ENCODE measurements at places on chromosomes 5 and 9. TPM values are rescaled to one million over a fixed set of nuclear protein-coding genes. Genes with fewer than 3 reads are reported as not detected.

DNA sequence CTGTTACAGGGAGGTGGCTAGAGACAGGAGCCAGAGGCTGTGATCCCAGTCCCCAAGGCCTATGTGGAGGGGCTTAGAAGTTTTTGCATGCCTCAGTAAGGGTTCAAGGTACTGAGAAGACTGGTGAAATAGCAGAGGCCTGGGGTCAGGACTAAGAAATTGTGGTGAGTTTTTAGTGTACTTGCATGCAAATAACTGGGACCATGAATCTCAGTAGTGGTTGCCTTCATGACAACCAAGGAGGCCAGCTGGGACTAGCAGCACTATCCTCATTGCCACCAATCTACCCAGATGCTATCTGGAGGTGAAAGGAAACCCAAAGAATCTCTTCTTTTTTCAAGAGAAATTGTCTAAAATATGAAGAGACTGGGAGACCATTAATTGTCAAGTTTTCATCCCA is 395.1 kb downstream of the CETN3 start:
- DNase-seq: no peak

DNA sequence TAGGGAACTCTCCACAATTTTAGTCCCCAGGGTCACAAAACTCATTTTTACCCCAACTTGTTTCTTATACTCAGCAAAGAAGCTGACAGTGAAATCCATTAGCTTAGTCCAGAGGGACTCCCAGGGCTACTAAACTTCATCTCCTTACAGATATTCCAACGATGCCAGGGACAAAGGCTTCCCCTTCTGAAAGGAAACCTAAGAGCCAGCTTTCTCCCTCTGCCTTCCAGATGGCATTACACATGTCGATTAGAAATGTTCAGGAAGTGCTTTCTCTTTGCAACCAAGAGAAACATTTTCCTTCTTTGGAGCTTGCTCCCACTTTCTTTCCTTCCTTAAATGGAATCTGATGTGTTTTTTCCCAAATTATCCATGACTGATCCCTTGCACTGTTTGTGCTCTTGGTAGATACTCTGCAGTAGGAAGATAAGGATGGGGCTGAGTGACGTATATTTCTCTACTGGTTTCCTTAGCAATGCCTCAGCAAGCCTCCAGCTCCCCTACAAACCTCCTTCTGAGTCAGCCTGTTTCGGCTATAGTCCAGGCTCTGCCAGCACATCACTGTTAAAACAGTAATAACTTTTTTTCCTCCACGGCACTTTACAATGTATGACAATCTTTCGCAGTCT is 43.0 kb upstream of the HTR4 start:
- no peak for DNase-seq

- DNase-seq: no peak
Observed at GRCh38 chr5:118366429-118366828, 621.9 kb downstream of the DTWD2 start.

DNA sequence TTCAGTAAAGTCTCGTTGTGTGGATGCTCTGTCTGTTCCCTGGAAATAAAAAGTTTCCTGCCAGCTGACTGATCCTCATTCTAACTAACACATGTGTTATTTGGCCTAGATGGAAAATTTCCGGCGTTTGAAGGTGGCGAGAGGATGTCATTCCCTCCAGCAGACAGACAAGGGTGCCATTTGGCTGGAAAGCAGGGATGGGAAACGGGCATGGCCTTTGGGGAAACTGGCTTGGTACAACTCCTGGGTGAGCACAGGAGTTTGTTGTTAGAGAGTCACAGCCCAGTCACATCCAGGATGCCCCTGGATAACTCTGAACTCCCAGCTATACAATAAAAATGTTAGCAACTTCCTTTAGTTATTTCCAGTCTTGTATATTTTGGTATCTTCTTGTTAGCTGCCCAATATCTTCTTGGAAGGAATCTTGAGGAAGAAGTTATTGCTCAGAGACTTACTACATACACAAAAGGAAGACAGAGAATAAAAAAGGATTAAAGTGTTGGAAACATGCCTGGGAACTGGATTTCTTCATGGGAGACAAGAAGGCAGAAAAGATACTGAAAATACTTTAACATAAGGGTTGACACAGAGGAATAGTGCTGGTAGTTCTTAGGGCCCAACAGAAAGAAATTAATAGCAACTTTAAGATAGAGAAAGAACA is 41.9 kb downstream of the TEK start:
- no peak for DNase-seq

DNA sequence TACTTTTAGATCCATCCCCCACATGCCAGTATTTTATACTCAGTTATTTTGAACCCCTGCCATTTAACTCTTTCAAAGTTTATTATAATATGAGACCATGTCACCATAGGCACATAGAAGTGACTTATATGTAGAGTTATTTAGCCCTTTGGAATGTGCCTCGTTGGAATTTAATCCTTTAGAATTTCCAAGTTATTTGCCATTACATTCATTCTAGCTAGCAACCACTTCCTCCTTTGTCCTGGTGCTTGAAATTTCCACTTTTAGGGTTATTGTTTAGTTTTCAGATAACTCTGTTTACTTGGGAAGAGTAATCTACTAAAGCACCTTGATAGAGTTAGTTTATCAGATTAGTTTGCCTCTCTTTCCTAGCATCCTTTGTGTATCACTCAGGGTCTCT is 82.8 kb upstream of the TLE1 start:
- peak; percentile 72 for DNase-seq

DNA sequence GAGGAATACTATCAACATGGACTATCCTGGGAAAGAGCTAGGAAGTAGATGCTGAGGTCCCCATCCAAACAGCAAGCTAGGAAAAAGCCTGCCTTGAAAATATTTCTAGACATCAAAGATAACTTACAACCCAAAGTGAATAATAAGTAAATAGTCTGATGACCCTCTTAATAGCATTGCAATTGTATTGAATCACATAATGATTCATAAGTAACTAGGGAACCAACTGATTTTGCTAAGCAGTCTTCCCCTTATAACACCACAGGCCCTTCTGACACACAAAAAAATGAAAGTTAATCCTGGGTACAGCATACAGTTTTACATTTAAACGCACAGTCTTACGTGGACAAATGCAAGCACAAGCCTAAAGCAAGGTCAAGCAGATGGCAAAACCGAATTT is 199.3 kb downstream of the RFK start:
- no peak for DNase-seq

DNA sequence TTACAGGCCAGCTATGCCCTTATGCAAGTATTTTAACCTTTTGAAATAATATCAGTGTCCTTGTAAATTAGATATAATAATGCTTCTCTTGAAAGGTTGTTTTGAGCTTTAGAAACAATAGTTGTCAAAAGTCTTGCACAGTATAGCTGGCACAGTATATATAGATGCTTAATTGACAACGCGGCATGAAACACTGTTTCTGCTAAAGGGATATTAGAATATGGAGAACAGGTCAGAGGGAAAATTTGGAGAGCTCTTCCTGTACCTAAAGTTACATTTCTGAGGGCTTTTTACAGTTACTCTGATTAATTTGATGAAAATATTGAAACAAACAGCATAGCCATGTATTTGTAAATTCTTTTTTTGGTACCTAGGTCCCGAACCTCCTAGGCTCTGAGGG is 4.5 kb downstream of the NUDT2 start:
- DNase-seq: no peak

Gene SHISAL2B
- total RNA-seq: not detected

DNA sequence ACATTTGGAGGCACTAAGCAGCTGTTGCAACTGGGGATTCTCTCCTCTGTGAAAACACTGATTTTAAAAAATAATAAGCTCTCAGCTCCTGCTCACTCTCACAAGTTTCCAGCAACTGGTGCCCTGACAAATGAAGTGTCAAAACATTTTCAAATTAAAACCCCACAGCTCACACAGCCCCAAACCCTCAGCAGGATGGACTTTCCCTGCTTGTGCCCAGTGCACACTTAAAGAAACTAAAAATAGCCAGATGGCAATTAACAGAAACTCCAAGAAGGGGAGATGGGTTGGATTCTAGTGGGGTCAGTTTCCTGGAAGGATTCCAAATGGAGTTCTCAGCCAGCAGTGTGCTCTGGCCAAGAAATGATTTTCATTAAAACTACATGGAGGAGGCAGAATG is 163.0 kb upstream of the PUM3 start:
- DNase-seq: no peak

GRCh38 chr5:81817086-81817485 is 66.2 kb upstream of the SSBP2 start:
- no peak for DNase-seq

DNA sequence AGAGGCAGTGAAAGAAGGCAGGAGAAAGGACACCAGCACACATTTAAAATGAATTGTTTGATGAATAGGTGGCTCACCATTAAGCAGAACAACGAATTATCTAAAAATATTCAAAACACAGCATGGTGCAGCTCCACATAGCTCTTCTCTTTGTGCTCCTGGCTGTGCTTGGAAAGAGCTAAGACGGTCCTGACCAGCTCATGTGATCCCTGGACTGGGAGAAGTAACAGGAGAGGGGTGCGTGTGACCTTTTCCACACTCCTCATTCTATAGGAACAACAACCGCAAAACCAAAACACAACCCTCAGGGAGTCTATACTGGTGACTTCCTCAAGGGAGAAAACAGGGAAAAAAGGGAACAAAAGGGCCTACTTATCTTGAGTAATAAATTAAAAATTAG is 140.5 kb downstream of the DIRAS2 start:
- no peak for DNase-seq

- DNase-seq: no peak
Observed at GRCh38 chr5:36839489-36840476, 36.8 kb upstream of the NIPBL start.

DNA sequence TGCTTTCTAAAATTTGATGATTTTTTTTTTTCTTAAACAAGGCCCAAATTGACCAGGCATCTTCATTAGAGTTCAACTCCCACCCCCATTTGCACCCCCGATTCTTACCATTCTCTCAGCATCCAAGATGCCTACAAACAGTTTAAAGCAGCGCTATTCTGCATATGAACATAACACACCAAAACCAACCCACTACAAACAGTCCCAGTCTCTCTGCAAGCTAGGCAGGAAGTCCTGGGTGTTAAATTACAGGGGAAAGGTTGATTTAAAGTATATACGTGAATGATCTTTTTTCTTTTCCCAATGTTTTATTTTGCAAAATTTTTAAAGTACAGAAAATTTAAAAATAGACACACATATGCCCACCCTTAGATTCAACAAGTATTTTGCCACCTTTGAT is 127.0 kb downstream of the ADAMTS12 start:
- DNase-seq: no peak

Gene MEIKIN
- total RNA-seq: not detected

GRCh38 chr5:61604076-61605025 is 272.3 kb downstream of the ZSWIM6 start:
- DNase-seq: no peak

DNA sequence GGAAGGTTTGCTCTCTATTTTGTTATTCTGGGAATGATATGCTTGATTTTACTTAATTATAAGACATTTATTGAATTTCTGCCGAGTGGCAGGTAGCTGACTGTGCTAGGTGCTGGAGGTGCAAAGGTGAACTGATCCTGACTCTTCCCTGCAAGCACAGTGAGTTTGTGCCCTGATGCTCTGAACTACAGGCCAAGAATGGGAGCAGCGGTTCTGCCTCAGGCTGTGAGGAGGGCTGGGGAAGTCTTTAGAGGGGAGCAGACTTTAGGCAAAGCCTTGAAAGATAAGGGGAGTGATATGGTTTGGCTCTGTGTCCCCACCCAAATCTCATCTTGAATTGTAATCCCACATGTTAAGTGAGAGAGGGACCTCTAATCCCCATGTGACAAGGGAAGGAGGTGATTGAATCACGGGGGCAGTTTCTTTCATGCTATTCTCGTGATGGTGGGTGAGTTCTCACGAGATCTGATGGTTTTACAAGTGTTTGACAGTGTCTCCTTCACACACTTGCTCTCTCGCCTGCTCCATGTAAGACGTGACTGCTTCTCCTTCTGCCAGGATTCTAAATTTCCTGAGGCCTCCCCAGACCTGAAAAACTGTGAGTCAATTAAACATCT is 73.1 kb downstream of the NDFIP1 start:
- DNase-seq: no peak

GRCh38 chr5:74224331-74224730 is 416.2 kb downstream of the ENC1 start:
- DNase-seq: no peak

GRCh38 chr5:31682851-31683250 is 43.9 kb downstream of the PDZD2 start:
- DNase-seq: no peak

DNA sequence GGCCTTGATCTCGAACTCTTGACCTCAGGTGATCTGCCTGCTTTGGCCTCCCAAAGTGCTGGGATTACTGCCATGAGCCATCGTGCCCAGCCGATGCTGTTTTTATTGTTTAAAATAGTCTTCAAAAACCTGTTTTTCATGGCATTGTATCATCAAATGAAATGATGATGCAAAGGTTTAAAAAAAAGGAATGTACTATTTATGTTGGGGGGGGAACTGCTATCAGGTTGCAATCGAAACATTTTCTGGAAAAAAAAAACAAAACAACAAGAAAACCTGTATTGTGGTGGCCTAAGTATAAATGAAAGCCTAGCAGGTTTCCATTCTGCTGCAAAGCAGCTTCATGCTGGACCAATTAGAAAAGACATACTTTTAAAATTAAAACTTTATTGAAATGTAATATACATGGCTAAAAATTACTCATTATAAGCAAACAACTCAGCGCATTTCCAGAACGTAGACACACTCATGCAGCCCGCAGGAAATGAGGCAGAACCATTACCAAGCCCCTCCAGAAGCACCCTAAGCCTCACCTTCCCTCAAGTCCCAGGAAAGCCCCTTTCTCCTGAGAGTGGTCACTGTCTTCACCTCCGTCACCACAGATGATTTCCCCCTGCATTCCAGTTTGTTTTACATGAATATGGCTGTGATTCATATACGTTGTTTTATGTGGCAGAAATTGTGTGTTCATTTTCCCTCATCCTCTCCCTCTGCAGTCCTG is 19.0 kb downstream of the GPR107 start:
- no peak for DNase-seq

GRCh38 chr5:151244206-151244605 is 8.8 kb upstream of the GM2A start:
- DNase-seq: no peak

DNA sequence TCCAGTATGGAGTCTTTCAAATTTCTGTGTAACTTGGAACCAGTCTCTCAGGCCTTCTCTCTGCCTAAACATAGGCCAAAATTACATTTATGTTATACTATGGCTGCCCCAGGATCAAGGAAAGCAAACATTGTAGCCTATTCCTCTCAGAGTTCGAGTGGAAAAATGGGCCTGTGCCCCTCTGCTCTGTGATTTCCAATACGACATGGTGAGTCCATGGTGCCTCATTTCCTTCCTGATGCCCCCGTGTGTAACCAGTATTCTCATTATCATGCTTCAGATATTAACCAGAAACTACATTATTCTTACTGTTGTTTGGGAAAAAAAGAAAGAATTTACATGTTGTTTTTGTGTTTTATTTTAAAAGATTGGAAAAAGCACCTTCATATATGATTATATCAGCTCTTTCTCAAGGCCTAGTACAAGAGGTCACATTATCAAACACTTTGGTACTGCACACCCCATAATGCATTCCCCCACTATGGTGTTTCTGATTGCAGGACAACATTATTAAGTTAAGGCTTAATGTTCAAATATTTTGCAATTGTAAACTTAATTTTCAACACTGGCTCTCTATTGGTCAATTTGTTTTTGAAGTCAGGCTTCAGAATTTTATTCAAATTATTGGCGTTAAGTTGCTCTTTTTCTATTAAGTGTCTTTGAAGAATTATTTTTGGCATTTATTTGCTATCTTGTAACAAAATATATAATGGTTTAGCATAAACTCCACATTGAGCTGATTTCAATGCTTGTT is 151.8 kb upstream of the SLC27A6 start:
- no peak for DNase-seq

- DNase-seq: peak; percentile 61
Observed at GRCh38 chr9:120393386-120394057, 186.4 kb downstream of the CDK5RAP2 start.

Gene F12
- total RNA-seq: 3.9 TPM

Data from SJSA1 (cell line).